ENCODE measurements at places on chromosomes 3 and 15. TPM values are rescaled to one million over a fixed set of nuclear protein-coding genes. Genes with fewer than 3 reads are reported as not detected.

Gene SENP8
- total RNA-seq: 2.1 TPM

Gene ALG1L2
- total RNA-seq: not detected

Gene SLC2A2
- total RNA-seq: not detected

Gene EIF4E3
- 3.8 TPM for total RNA-seq

Gene CAND2
- 0.27 TPM for total RNA-seq

Gene SNX22
- total RNA-seq: 1.3 TPM

Gene ADAM10
- 136 TPM for total RNA-seq

Gene ANKUB1
- not detected for total RNA-seq

Gene SRGAP3
- total RNA-seq: 0.92 TPM

Gene SLC25A38
- total RNA-seq: 39.6 TPM

Gene TTLL13
- total RNA-seq: 0.09 TPM

Gene REC114
- not detected for total RNA-seq

Gene CHRNB4
- total RNA-seq: 1.3 TPM

Gene DUOXA2
- not detected for total RNA-seq

Gene ADGRG7
- not detected for total RNA-seq

Gene COL6A6
- total RNA-seq: not detected

Gene MRAS
- total RNA-seq: 11.0 TPM

Gene ROPN1
- not detected for total RNA-seq

Gene TRPM1
- not detected for total RNA-seq

Gene PLA2G4D
- total RNA-seq: not detected

Gene NANOGP8
- not detected for total RNA-seq

Gene ACTRT3
- total RNA-seq: 3.5 TPM

Gene CSPG4
- 0.18 TPM for total RNA-seq

Gene APBA2
- total RNA-seq: 20.6 TPM

All from A549 treated with dexamethasone at 1 μM for 4 hours (cell line).